ENCODE measurements at places on chromosomes 6 and 20.

- no peak for DNase-seq
Observed at GRCh38 chr6:5626727-5627426, 365.6 kb downstream of the FARS2 start.

- no peak for DNase-seq
Observed at GRCh38 chr6:87282743-87283142, 39.6 kb upstream of the SMIM8 start.

GRCh38 chr20:535958-536357 lies 7.6 kb downstream of the CSNK2A1 start:
- DNase-seq: no peak

- peak; percentile 24 for DNase-seq
Observed at GRCh38 chr6:166567107-166567506, 19.4 kb downstream of the RAMACL start.

DNA sequence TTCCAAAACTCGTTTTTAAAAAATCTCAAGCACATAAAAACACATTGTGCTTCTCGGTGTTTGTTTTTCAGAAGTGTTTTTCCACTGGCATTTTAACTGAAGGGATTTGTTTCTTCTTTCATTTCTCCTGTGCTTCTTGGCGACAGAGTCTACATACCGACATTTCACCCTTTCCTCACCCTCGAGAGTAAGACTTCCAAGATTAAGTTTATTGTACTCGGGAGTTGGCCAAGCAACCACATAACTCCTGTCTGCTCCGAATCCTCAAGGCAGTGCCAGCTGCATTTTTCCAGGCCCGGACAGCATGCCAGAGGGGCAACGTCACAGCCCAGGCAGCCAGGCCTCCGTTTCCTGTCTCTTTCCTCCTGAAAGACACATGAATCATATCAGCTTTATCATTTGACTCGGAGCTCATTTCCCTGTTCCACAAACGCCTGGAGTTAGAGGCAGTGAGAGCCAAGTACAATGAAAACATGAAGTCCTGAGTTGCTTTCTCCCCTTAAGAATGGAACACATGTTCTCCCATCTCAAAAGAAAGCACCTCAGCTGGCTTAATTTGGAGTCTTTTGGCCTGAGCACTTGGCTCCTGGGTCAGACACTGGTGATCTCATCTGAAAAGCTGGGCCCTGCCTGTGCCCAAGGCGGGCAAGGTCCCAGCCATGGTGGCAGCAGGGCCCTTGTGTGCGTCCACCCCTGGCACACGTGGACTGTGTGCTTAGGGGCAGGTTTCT lies 23.2 kb upstream of the FAM50B start:
- no peak for DNase-seq

- DNase-seq: no peak
Observed at GRCh38 chr20:11311659-11312224, 606.0 kb upstream of the BTBD3 start.

DNA sequence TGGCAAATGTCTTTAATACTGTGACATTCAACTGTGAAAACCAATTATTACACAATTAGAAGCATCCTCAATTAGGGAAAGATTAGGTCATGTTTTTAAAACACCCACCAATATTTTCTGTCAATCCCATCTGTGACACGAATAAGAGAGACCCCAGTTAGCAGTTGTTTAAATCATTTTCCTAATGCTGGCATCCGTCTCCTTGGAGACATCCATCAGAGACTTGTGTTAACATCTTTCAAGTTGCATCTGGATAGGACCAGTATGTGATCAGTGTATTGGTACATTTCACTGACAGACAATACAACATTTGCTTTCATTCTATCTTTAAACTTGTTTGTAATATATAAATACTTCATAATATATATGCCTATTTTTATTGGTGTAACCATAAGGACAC lies 420.7 kb upstream of the RNF217 start:
- no peak for DNase-seq

- DNase-seq: no peak
Observed at GRCh38 chr6:170149681-170150589, 140.9 kb downstream of the DLL1 start.

GRCh38 chr6:40282986-40283385 lies 304.2 kb downstream of the LRFN2 start:
- DNase-seq: no peak

DNA sequence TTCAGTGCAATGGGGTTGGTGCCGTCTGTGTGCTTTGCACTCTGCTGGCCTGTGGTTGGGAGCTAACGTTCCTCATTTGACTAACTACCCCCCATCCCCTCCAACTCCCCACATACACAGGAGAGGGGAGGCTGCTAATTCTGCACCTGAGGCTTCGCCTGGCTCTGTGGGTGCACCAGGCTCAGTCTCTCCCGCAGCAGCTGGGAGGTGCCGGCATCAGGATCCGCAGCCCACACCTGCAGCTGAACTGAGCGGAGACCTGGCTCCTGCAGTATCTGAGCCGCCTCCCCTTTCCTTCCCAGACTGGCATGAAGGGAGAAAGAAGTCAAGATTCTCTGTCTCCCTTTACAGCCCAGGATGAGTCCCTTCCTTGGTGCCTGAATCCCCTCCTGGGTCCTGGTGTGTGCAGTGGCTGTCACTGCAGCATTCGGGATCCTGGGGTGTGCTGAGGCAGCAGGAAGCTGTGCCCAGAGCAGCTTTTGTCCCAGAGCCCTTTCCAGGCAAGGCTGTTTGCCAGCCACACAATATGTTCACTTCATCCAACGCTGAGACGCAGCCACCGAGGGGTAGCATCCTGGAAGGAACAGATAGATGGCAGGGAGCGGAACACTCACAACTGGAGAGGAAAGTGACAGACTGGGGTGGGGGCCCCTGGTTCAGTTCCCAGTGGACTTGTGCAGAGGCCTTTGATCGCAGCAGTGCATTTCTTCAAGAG lies 70.2 kb downstream of the CDH4 start:
- DNase-seq: no peak

- DNase-seq: no peak
Observed at GRCh38 chr6:7463785-7464184, 74.2 kb downstream of the RIOK1 start.

DNA sequence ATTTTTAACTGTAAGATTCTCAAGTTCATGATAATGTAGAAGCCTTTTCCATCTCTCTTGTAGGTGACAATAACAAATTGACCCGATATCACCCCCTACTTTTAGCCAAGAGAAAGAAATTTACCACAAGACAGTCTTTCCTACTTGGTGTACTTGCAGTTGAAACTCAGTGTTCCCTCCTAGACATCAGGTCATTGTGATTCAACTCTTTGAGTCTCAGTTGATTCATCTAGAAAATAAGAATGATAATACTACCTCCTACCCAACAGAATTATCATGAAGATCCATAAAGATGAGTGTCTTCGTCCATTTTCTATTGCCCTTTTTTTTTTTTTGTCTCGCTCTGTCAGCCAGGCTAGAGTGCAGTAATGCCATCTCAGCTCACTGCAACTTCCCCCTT lies 51.3 kb upstream of the TRERF1 start:
- DNase-seq: no peak

DNA sequence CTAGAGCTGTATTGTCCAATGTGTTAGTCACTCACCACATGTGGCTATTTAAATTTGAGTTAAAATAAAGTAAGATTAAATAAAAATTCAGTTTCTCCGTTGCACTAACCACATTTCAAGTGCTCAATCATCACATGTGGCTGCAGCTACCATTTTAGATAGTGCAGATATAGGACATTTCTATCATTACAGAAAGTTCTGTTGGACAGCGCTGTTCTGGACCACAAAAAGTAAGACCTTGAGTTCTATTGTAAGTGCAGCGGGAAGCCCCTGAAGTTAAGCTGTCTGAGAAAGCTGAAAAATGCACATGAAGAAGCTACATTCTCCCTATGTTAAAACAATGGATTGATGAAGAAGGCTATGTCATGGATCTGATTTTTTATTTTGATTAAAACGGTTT lies 1.1 kb downstream of the ORC3 start:
- DNase-seq: no peak

- no peak for DNase-seq
Observed at GRCh38 chr20:34915749-34916455, 39.5 kb downstream of the ACSS2 start.

- no peak for DNase-seq
Observed at GRCh38 chr6:2216794-2217383, 28.5 kb downstream of the GMDS start.

DNA sequence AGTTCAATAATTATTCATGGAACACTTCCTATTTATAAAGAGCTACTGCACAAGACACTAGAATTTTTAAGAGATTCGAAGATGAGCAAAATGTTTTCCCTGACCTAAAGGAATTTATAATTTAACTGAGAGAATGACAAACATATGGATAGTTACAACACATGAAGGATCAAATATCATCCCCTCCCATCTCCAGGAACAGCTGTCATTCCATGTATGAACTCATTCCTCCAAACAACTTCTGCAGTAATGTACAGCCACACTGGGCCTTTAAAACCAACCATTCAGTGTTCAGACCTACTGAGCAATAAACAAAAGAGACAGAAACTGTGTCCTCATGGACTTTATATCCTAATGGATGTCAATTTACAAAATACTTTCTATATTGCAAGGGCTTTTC lies 87.8 kb downstream of the KIF16B start:
- DNase-seq: no peak

DNA sequence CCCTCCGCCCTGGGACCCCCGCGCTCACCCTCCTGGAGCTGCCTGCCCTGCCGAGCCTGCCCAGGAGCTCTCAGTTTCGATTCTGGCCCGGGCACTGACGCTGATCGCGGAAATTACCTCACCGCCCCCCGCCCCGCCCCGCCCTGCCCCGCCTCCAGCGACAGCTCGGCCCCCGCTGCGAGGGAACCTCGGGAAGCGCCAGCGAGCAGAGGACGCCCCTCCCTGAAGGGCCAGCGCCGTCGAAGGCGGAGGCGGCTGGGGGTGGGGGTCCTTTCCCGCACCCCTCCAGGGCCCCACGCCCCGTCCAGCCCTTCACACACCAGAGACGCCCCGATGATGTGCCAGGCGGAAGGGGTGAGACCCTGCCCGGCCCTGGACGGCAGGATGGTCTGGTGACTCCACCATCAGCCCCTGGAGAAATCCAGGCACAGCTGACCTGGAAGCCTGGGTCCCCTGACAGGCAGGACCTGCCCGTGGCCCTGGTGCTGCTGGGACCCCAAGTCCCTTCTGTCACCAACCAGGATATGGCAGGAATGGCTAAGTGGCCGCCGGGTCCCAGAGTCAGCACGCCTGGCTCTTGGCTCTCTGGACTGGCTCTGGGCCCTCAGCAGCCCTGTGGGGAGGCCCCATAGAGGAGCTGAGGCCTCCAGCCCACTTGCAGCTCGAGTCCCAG lies at the start of gene HELZ2:
Gene HELZ2, minus strand, starts transcription at position 84 of the 673 bp plus-strand sequence. CDS start 1,854 bp downstream, outside the sequence.
- no peak for DNase-seq

DNA sequence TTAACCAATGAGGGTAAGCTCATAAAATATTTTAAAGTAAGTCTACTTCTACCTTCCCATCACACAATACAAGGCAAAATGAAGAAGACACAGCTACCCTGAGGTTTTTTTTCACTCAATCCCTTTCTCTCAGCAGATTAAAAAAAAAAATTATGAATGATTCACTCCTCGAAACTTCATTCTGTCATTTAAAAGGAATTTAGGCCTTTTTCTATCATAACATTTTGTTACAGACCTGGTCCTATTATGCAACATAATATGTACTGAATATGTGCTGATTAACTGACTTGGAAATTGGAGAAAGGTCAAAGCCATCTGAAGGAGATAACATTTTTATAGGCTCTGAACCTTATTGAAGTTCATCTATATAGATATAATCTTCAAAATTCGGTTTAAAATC lies 45.5 kb downstream of the PRL start:
- DNase-seq: no peak

DNA sequence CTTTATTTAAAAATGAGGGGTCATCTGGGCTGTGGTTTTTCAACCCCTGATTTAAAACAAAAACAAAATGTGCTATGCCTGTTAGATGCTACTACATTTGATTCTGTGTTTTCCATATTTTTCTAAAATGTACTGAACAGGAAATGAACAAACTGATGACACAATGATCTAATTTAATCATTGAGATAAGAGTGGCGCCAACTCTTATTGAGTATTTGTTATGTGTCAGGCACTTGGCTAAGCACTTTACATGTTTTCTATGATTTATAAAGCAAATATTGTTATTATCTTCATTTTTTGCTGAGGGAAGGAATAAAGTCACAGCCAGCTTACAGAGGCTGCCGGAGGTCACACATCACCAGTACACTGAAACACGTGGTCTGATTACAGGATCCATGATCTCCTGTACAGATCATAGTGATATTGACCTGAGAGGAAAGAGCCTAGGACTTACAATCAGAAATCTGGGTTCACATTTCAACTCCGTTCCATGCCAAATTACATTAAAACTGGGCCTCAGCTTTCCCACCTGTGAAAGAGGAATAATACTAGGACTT lies 166.7 kb downstream of the ESR1 start:
- no peak for DNase-seq

- DNase-seq: no peak
Observed at GRCh38 chr6:124119596-124119995, 315.9 kb downstream of the NKAIN2 start.

DNA sequence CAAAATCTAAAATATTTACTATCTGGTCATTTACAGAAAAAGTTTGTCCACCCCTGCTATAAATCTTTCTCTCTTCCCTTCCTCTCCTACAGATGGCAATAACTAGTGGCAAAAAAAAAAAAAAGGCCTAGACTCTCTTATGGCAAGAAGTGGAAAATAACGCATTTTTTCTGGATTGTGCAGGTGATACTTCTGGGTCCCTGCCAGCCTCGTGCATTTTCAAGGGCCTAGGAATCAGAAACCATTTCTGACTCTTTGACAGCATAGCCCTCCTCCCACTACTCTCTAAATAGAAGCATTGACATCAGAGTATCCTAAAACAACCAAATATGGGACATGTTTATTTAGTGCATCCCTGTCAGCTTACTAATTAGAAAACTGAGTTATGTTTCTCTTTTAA lies 251.0 kb downstream of the KHDC1L start:
- DNase-seq: no peak

GRCh38 chr6:37673436-37673835 lies 24.2 kb downstream of the MDGA1 start:
- no peak for DNase-seq

- no peak for DNase-seq
Observed at GRCh38 chr6:8651998-8652397, 216.7 kb upstream of the SLC35B3 start.

DNA sequence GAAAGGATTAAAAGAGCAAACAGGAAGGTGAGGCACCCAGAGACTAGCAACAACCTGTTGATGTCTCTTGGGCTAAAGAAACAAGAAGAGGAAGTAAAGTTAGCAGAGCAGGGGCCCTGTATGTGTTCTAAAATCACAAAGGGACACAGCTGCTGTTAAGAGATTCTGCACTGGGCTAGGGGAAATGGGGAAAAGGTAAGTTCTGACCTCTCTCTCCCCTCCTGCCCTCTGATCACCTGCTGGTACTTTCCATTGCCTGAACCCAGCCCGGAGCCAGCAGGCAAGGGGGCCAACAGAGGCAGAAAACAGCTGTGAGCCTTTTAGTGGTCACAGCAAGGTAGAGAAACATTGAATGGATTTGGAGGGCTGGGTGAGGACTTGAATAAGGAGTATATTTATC lies 13.5 kb upstream of the CNR1 start:
- DNase-seq: no peak

- DNase-seq: no peak
Observed at GRCh38 chr6:33578588-33579011, 1.5 kb downstream of the BAK1 start.

GRCh38 chr6:161459008-161459615 lies 185.3 kb upstream of the AGPAT4 start:
- DNase-seq: no peak

- no peak for DNase-seq
Observed at GRCh38 chr6:151761851-151762250, 45.6 kb upstream of the ESR1 start.
